ENCODE measurements at places on chromosomes 6 and 20.
A peak's percentile ranks its signal among the peaks of the same experiment; 100 is the strongest.

DNA sequence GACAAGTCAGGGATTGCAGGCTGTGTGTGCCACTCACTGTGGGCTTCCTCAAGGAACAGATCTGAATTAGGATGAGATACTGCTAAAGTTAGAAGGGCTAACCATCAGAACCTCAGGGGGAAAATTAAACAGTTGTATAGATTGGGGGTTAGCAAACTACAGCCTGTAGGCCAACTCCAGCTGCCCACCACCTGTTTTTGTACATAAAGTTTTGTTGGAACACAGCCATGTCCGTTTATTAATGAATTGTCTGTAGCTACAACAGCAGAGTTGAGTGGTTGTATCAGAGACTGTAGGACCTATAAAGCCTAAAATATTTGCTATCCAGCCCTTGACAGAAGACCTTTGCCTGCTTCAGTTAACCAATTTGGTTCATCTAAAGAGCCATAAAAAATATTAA, 127.2 kb upstream of the ECI2 start:
- DNase-seq, result no peak

DNA sequence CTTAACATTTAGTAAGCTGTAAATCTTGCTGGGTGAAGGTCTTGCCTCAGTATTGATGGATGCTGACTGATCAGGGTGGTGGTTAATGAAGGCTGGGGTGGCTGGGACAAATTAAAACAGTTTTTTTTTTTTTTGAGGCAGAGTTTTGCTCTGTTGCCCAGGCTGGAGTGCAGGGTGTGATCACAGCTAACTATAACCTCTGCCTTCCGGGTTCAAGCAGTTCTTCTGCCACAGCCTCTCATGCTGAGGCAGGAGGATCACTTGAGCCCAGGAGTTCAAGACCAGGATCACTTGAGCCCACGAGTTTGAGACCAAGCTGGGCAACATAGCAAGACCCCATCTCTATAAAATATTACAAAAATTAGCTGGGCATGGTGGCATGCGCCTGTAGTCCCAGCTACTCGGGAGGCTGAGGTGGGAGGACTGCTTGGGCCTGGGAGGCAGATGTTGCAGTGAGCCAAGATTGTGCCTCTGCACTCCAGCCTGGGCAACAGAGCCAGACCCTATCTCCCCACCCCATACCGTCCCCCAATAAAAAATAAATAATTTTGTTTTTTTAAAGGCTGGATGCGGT, 67.2 kb downstream of the NCOA3 start:
- DNase-seq, result no peak

DNA sequence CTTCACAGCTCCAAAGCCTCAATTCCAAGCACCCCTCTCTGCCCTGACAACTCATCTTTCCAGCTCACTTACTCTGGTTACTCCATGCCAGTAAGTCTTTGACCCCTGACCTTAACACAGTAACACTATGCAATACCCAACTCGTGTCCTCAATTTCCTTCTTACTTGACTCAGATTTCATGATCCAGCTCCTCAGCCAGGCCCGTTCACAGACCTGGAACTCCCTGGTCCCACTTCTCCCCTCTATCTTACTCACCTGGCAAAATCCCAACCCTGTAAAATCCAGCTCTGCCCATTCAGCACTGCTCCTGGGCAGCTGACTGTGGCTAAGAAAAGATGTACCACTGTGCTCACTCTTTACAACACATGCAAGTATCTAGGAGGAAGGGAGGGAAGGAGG, 7.9 kb downstream of the GNL1 start:
- DNase-seq, result no peak

DNA sequence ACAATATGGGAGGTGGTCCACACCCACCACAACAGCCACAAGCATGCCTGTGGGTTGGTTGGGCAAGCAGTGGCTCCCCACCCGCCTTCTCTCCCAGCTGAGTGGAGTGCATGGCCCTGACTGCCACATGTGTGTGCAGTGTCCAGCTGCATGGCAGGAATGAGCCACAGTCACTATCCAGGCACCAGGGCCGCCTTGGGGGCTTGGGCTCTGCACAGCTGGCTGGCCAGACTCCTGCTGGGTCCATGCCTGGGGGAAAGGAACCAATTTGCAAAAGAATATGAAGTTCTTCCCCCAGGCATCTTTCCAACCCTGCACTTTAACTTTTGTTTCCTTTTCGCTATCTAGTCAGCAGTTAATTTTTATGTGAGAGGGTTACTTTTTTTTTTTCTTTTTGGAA, 11.6 kb upstream of the ASCC3 start:
- no peak for DNase-seq

DNA sequence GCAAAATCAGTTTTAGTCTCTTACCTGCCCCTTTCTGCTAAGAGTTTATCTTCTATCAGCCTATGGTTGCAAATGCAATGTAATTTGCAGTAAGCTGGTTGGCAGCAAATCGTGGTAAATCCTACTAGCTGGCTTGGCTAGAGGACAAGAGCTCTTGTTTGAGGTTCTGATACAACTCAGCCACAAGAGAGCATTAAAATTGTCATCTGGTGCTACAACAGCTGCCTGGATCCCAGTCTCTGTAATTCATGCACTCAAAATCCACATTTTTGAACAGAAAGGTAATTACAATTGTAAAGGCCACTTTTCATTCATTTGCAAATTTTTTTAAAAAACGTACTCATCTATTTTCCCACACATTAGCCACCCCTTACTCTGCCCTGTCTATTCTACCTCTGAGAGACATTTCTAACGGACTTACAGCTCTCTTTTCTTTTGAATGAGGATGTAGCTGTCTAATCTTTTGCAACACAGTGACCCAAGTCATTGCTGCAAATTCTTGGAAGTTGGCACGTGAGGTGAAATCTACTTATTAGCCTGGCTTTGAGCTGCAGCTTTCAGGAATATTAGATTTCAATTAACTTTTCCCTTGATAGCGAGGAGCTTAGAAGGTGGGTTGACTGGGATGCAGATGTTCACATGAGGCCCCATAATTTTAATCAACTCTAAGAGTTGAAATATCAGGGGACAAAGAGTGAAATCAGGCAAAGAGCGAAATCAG, 54.0 kb upstream of the FAM184A start:
- no peak for DNase-seq

DNA sequence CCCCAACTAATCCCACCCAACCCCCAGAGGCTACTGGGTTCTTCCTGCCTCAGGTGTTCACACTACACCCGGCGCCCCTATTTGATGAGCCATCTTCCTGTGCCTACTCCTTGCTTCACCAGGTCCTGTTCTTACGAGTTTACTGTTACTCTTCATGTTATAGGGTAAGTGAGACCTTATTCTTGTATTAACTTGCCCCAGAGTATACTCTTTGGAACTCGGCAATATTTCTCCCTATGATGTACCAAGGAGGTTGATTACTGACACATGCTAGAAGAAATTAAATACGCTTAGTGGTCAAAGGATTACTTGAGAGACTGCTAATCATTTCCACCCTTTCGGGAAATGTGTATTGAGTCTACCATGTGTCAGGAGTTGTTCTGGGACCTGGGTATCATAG, 8.9 kb downstream of the RING1 start:
- no peak for DNase-seq

DNA sequence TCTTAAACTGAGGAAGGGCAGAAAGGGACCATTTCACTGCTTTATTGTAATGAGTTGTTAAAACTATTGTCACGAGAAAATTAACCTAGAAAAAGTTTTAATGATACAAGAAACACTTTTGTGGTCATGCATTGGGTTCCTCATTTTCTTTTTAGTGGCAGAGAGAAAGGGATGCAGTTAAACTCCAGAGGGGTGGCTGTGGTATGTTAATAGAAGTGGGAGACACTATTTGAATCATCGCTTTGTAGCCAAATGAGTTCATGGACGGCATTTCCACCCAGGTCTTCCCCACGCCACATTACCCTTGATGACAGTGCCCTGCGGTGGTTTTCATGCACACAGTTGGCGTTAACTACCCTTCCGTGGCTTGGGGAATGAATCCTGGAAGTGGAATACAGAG, 235.6 kb downstream of the PLCB1 start:
- DNase-seq, result no peak

DNA sequence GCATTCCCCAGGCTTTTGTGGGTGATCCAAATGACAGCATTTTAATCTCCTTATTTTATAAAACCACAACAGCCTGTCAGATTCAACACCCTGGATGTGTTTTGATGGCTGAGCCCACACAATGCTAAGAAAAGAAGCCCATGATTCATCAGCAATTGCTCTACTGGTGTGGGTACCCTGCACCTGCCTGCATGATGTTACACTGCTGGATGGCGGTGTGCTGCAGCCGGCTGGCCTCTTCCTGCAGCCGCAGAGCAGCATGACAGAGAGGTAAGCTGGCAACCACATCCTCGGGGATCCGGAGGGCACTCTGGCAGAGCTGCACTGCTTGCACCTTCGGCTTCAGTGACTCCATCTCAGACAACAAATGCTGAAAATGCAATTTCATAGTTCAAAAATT, 327.5 kb downstream of the SYNE1 start:
- DNase-seq, result peak; percentile 47

GRCh38 chr6:107786709-107787588, 37.2 kb downstream of the SCML4 start:
- DNase-seq, result no peak

DNA sequence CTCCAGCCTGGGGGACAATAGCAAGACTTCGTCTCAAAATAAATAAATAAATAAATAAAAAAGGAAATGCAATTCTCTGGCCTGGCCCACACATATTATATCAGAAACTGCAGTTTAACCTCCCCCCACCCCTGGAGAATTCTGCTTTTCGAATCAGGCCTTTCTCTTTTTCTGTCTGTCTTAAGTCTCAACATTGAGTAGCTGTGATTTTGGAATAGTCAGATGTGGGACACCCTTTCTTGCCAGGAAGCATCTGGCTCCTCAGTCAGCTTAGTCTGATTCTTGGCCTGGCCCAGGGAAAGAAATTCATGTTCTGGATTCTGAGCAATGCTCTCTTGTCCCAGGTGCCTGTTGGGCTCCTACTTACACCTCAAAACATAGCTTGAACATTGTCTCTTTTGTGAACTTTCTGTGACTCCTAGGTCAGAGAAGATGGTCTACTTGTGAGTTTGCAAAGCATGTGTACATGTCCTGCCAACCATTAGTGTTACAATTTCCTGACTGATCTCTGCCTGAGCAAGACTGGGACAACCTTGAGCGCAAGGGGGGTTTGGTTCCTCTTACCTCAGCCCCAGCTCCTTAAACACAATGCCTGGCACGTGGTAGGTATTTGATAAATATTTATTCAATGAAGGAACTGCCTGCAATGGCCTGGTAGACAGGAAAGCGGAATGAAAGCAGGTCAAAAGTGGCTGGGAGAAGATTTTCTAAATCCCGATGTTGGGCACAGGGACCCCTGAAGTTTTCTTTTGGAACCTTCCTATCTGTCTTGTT, 23.8 kb upstream of the POU5F1 start:
- no peak for DNase-seq

DNA sequence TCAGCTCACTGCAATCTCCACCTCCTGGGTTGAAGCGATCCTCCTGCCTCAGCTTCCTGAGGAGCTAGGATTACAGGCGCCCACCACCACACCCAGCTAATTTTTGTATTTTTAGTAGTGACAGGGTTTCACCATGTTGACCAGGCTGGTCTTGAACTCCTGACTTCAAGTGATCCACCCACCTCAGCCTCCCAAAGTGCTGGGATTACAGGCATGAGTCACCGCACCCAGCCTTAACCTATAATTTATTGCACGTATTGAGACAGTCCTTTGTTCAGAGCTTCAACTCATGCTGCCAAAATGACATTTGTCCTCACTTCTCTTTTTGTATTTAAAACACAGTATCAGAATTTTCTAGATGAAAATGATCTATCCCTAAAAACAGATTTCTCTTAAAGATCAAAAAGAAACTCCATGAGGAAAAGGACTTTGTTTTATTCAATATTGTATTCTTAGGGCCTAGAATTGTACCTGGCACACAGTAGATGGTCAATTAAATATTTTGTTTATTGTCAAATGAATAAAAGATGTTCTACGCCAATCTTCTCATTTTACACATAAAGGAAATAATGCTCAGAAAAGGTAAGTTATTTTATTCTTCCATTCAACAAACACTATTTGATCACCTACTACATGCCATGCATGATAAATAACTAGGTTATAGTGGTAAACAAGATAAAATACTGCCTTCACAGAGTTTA, 10.8 kb downstream of the SERAC1 start:
- no peak for DNase-seq

- no peak for DNase-seq
These were observed 101.7 kb downstream of the SYNDIG1 start for GRCh38 chr20:24571159-24571558.

GRCh38 chr6:109029313-109029712, 65.3 kb downstream of the SESN1 start:
- no peak for DNase-seq

DNA sequence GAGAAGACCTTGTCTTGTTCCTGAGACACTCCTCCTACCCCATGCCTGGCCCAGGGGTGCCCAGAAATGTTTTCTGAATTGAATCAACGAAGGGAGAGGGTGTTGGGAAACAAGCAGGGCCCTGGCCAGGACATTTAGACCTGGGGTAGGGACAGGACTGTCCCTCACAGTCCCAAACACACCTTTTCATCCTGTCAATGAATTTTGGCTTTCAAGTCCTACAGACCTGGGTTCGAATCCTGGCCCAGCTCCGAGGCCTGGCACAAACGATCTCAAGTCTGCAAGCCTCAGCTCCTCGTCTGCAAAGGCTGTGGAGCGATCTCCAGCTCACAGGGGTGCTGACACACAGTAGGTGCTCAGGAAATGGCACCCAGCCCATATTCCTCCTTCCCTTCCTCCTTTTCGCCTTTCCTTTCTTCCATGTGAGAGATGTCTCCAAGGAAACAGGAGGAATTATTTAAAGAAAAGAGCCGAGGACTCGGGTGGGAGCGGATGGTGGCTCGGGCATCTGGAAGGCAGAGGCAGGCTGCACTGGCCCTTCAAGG, 7.3 kb upstream of the DLGAP4 start:
- DNase-seq, result no peak
